ENCODE measurements at places on chromosomes 12 and 14.

- DNase-seq, result no peak
Observed at GRCh38 chr12:122413516-122414404, 8.7 kb downstream of the CLIP1 start.

DNA sequence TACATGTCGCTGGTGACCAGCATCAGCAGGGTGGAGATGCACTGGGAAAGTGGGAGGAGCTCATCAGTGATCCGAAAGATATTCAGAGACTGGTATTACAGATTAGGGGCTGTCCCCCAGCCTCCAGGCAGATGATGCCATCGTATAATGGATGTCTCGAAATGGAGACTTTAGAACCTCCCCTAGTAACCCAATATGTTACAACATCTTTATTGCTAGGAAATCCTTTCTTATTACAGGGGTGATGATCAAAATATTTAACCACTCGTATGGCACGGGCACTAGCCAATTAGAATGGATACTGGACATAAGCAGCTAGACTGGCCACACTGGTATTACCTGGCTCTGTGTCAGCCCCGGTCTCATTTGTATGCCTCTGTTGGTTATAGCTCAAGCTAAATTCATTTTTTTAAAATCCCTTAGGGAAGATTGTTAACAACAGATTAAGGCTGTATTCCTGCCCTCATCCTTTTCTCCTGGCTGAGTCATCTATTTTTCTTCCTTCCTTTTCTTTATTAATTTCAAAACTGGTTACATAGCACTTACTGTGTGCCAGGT lies 10.8 kb upstream of the CEBPE start:
- no peak for DNase-seq

GRCh38 chr12:57367121-57367520 lies 63.7 kb downstream of the R3HDM2 start:
- DNase-seq, result no peak

GRCh38 chr12:79933532-79934264 lies 1.2 kb downstream of the PPP1R12A start:
- DNase-seq, result no peak

GRCh38 chr12:19008102-19008501 lies 121.4 kb upstream of the PLEKHA5 start:
- DNase-seq, result no peak
